ENCODE measurements at places on chromosomes 5 and 9.

DNA sequence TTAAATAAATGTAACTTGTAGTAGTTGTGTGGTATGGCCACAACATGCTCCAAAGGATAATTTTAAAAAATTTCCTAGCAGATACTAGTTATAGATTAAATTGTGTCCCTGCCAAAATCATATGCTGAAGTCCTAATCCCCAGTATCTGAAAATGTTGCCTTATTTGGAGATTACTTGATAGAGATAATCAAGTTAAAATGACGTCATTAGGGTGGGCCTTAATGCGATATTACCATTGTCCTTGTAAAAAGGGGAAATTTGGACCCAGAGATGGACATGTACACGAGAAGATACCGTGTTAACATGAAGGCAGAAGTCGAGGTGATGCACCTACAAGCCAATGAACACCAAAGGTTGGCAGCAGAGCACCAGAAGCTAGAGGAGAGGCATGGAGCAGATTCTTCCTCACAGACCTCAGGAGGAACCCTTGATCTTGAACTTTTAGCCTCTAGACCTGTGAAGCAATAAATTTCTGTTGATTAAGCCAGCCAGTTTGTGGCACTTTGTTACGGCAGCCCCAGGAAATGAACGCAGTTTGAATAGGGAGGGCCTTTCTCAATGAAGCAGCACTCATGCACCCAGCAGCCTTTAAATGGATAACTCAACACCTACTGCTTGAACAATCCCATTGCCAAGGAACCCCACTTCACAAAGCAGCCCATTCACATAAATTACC is 148.9 kb downstream of the ARHGAP26 start:
- no peak for DNase-seq

DNA sequence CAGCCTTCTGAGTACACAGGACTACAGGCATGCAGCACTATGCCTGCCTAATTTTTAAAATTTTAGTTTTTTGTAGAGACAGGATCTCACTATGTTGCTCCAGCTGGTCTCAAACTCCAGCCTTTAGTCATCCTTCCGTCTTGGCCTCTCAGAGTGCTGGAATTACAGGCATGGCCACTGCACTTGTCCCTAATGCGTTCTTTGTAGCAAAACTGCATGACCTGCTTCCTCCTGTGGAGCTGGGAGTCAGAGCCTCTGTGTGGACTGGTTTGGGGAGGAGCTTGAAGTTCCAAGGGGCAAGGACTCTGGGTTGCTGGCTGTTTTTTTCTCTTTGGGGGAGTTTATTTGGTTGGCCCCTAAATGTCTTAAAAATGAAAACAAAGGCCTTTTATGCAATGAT is 22.7 kb upstream of the ANKRD34B start:
- DNase-seq, result no peak

DNA sequence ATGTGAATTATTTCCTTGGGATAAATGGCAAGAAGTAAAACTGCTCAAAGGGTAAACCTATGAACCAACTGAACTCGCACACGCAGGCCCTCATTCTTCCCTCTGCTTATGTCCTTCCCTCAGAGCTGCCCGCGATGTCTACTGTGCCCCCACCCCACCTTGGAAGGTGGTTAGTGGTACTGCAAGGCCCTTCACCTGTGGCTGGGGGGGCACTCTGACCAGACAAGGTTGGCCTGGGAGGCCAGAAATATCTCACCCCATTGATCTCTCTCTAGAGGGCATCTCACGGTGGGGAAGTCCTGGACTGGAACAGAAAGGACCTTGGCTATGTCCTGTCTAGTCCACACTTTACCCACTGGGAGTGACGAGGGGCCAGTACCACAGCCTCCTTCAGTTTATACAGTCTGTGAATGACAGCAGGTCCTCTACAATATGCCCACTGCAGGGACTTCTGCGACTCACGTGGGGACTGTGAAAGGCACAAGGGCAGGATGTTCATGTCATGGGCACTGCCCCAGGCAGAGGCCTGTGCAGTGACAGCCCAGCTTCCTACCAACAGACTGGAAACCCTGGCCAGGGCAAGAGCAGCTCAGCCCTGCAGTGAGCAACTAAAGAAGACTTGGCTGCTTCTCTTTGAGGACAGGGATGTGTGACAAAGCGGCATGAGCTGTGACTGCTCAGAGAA is 56.8 kb upstream of the SYNPO start:
- no peak for DNase-seq

DNA sequence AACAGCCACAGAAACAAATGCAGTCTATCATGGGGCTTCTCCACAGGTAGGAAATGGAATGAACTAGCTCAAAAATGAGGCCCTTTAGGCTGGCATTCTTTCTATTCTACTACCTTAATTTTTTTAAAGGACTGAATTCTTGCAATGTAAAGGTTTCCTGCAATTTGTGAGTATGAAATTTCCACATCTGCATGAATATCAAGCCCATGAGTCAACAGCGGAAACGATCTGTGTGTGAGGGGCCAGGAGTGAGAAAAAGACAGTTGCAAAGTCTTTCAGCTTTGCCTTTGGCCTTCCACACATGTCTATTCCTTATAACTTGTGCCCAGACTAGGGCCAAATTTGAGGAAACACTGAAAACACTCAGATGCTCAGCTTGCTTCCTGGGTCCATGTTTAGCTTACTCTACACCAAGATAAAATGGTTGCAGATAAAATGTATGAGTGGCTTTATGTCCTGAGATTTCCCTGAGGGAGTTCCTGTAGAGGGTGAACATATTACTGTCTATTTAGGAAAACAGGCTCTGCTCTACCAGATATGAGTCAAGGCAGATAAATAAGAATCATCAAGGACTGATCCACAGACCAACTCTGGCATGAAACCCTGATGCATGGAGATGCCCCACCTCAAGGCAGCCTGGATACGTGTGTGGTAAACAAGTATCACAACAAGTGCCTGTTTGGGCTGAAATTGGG is 46.5 kb downstream of the RETREG1 start:
- DNase-seq, result no peak

DNA sequence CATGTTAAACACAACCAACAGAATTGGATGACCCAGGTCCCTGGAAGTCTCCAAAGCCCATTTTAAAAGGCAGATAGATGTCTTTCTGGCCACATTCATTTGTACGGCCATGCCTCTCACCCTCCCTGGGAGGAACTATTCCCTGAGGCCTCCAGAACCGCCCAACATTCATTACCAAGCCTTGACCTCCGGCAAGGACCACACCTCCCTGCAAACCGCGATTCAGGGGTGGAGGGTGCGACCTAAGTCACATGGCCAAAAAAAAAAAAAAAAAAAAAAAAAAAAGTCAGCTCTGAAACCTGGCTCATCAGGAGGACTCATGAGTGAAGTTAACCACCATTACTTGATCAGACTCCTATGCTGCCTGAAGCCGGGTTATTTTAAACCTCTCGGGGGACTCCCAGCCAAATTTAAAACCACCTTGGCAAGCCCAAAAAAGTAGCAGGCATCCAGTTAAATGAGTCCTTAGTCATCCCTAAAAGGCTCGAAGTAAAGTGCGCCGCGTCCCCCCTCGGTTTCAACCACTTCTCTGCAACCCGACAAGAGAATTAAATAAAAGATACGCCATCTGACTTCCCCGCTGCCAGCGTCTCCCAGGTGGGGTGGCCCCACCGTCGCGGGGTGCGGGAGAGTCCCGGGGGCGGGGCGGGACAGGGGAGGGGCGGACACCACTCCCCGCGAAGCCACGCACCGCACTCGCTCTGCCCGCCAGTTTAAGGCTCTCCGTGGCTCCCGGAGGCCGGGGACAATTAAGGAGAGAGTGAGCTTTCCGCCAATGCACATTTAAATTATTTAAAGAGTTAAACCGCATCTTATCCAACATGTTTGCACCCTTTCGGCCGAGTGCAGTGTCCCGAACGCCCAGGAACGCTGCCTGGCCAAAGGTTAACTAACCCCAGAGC is 2.3 kb downstream of the KLF9 start:
- peak; percentile 56 for DNase-seq

DNA sequence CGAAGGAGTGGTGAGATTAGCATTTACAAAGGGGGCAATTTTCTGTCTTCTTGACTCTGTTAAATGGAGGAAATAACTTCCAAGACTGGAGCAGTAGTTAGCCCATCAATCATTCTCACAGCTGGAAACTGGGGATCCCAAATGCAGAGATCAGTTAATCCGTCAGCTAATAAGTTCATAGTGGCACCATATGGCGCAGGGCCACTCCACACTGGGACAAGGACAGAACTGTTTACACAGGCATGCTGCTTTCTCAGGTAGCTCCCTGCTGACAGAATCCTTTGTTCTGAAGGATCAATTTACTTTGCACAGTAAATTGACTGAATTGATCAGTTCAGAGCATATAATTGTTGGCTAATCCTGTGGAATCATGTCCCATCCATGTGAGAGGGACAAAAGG is 395.7 kb downstream of the TMEM161B start:
- no peak for DNase-seq

DNA sequence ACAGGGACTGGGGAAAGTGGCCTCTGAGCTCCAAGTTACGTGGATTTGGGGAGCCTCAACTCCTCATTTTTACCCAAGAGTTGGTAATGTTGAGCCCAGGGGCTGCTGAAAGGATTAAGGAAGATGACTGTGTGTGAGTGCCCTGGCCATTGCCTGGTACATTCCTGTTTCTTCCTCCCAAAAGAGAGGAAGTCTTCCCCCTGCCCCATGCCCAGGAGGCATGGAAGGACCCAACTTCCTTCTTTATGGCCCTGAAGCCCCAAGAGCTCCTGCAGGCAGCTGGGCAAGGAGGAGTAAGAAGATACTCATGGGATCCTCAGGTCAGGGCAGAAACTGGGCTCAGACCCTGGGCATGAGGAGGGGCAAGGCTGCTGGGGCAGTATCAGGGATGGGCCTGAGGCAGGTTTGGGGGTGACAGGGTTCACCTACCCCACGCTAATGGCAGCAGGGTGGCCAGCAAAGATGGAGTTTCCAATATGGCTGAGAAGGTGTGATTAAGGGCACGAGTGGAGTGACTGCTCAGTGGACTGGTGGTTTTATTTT is 118.3 kb upstream of the MVB12B start:
- no peak for DNase-seq

DNA sequence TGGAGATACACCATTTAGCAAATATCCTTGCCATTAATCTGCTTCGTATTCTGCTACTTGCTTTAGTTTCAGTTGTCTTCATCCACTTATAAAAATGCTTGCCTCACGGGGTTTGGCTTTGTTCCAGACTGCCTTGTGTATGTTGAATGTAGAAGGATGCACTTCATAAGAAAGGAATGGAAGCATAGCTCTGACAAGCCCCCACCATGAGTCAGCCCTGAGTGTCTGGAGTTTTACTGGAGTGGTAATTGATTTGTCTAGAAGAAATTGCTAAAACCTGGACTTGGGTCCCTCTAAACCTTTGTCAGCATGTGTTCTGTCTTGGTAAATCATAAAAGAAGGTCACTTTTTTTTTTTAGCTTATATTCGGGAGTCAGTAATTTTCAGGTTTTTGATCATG is 4.6 kb downstream of the TEX48 start:
- no peak for DNase-seq

- DNase-seq, result no peak
These were observed 213.3 kb downstream of the TSSK1B start for GRCh38 chr5:113221294-113222176.

GRCh38 chr5:139711067-139711905 is 63.1 kb downstream of the CXXC5 start:
- DNase-seq, result peak; percentile 35

DNA sequence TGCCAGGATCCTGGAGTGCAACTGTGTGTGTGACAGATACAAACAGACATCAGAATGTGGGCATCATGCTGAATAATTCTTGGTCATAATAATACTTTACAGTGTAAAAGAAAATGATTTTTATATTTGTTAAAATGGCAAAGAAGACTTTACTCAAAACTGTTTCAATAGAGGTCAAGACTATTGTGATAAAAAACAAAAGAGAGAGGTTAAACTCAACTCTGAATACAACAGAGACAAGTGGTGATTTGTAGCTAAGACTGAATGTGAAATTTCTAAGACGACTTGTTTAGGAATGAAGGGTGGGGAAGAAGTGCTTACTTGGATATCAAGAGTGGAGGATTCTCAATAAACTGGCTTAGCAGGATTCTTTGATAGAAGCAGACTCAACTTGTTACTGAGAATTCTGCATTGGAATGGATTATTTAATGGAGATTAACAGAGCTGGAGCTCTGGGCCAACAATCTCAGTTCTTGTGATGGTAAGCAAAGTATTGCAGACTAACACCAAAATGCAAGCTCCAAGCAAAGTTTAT is 457.4 kb upstream of the CDH18 start:
- DNase-seq, result no peak

DNA sequence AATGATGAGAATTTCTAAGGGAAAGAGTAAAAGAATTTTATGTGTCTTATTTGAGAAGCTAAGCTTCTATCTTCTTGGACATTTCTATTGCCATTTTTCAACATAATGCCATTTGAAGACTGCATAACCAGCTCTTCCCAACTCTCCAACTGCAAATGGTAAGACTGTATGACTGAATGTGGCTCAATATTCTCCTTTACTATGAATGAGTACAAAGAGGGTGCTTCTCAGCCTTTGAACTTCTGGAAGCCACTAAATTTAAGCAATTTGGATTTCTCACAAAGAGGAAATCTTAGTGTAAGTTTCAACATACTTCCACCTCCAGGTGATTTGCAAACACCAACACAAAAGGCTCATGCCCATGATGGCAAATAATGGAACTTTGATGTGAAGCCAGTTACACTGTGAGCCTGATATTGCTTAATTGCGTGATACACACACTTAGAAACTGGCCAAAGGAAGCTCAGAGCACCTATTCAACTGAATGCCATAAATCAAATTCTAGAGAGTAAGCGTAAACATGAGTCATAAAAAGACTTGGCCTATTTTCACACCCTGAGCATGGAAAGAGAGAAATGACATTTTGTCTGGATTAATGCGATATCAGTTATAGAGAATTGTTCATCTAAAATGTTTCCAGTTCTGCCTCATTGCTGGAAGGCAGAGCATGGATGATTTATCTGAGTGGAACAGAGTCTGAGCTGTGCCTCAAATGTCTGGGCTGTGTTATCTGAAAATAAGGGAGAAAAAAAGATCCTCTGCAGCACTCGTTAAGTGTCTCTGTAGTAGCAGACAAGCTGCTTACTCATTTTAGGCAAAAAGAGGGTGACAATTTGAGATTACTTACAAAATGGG is 145.3 kb downstream of the PLK2 start:
- no peak for DNase-seq

GRCh38 chr9:114389612-114390368 is 2.0 kb upstream of the AKNA start:
- DNase-seq, result no peak

- no peak for DNase-seq
These were observed 59.9 kb downstream of the GABRA6 start for GRCh38 chr5:161745392-161745791.

- no peak for DNase-seq
These were observed 190.1 kb downstream of the PAX5 start for GRCh38 chr9:36843964-36844363.

- no peak for DNase-seq
These were observed 175.3 kb downstream of the SLF1 start for GRCh38 chr5:94793816-94794198.

DNA sequence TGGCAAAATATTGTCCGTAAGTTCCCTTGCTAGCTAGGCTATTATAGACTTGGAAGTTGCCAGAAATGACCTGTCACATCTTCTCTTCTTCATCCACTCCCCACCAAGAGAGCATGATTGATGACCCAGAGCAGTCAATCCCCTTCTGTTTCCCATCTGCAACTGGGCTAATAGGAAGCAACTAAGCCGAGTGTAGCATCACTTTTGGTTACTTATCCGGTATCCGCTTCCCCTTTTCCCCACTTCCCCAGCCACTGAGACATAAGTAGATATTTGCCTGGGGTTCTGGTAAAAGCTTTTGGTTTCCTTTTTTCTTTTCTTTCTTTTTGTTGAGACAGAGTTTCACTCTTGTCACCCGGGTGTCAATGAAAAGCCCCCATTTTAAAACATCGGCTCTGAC is 29.4 kb upstream of the LIFR start:
- no peak for DNase-seq

- DNase-seq, result no peak
These were observed 38.6 kb downstream of the SLC44A1 start for GRCh38 chr9:105282870-105283621.

Measured in activated CD8-positive, alpha-beta memory T cell treated with anti-CD3 and anti-CD28 coated beads for 1 hour (primary cell).